NCI-H460 (cell line): ENCODE measurements at places on chromosomes 4 and X. TPM values are rescaled to one million over a fixed set of nuclear protein-coding genes. Genes with fewer than 3 reads are reported as not detected.

DNA sequence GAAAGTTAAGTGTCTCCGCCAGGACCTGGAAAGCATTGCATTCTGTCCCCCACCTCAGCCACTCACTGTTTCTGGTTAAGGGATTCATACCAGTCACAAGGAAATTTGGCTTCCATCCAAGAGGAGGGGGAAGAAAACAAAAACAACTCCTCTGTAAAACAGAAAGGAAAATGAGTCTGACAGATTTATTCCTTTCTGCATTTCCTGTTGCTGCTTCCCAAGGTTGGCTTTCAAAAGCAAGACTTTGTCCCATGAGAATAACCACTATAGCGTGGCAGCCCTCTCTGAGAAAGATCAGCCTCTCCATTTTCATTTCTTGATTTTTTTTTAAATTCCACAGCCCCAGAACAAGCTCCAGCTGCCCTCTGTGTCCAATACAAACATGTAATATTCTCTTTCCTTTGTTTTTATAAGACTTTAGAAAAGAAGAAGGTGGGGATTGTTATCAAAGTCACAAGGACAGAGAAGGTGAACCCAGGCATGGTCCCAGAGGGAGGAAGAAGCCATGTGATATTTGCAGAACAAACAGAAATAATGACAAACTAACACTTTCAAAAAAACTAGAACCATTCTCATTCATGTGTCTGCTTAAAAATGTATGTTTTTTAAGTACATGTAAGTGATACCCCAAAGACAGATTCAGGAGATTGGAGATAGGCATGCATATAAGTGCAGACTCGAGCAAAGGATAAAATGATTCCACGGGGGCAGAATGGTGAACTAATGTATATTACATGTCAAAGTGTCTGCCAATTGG lies 90.7 kb upstream of the DCLK2 start:
- no peak for DNase-seq

DNA sequence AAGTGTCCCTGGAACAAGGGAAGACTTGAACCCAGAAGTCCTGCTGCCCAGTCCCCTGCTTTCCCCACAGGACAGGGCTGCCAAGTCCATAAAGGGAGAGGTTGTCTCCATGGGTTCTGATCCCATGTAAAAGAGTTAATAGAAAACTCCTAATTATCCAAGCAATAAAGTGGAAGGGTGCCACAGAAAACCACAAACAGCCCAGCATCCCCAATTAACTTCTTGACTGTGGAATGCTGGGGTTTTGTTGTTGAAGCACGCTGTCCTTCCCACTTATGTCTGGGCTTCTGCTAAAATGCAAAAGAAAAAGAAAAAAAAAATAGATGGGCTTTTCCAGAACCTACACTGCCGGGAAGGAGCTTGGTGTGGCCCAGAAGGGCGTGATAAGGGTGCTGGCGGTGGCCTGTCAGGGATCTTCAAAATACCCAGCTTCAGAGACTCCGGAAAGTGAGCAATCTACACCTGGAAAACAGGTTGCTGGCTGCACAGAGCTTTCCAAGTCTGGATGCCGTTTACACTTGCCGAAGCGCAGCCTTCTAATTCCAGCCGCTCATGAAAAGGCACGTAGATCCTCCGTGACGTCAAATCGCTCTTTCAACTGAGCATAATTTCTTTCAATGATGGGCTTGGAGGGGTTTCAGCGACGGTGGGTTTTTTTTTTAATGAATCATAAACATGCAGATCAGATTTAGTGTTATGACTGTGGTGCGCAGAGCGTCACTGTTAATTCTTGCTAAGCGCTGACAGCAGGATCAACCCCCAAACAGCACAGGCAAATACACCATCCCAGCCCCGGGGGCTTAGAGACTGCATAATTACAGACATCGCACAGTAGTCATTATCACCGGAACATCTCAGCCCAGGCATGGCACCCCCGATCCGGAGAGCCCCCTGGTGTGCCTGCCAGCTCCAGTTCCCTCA lies 197.6 kb downstream of the BCOR start:
- no peak for DNase-seq

DNA sequence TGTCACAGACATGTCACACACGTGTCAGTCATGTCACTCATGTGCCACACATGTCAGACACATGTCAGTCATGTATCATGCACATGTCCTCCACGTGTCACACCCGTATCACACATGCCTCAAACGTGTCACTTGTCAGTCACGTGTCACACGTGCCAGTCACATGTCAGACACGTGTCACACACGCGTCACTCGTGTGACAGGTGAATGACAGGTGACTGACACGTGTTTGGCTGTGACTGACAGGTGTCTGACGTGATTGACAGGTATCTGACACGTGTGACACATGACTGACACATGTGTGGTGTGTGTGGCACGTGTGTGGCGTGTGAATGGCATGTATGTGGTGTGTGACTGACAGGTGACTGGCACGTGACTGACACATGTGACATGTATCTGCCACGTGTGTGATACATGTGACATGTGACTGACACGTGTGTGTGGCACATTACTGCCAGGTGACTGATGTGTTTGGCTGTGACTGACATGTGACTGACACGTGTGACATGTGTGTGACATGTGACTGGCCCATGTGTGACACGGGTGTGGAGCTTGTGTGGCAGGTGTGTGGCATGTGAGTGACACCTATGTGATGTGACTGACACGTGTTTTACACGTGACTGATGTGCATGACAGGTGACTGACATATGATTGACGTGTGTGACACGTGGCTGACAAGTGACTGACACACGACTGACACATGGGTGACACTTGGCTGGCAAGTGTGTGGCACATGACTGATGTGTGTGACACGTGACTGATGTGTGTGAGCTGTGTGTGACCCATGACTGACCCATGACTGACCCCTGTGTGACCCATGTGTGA lies 90.7 kb upstream of the GPC3 start:
- no peak for DNase-seq

- no peak for DNase-seq
These were observed 376.5 kb upstream of the MAD2L1 start for GRCh38 chr4:120443116-120443515.

FAM200B gene
- total RNA-seq = 50.1 and 57.2 TPM in 2 replicates
